ENCODE measurements at places on chromosomes 7 and 10.

DNA sequence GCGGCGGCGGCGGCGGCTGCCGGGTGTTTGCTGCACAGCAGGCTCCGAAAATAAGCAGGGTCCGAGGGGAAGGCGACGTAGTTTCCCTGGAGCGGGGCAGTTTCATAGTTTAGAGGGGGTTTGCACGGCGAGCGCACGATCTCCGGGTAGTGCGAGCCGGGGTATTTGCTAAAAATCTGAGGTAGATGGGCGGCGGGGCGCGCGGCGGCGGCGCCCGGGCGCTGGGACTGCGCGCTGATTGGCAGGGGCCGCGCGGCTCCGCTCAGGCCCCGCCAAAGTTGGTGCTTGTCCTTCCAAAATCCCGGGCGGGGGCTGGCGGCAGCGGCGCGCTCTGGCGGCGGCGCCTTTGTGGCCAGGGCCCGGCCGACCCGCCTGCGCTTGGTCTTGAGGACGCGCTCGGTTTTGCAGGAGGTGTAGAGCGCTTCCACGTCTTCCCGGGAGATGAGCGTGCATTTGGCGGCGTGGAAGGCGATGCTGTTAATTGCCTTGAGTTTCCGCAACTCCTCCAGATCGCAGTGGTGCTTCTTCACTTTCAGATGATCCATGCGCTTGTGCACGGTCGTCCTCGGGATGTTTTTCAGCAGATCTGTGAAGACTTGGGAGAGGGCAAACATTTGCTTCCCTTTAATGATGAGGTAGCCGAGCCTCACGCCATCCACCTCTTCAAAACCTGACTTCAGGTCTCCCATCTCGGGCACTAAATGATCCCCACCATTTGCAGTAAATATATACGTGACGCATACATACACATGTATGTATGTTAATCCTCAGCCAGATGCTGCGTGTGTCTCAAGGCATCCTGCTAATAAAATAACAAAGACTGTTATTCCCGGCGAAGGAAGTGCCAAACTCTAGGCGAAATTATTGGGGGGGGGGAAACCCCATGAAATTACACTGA is 8.1 kb downstream of the SKIDA1 start:
- DNase-seq, result peak; percentile 71

GRCh38 chr10:112721080-112721698 is 228.9 kb upstream of the TCF7L2 start:
- DNase-seq, result peak; percentile 84

DNA sequence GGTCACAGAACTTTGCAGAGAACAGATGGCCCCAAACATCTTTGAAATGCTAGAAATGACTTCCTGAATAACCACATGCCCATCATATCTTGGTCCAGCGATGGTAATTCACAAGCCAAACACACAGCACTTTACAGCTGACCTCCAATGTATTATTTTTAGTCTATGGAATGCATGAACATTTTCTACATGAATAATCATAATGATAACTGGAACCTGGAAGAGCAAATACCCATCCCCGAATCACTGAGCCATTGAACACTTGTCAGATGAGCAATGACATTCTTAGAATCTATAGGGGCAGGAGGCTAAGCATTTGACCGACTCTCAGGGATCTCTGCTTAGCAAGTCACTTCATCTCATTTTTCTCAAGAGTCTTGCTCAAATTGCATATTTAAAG is 167.3 kb downstream of the CREB5 start:
- DNase-seq, result no peak

- DNase-seq, result no peak
Measured at GRCh38 chr7:13155188-13155587, 467.8 kb downstream of the ARL4A start.

DNA sequence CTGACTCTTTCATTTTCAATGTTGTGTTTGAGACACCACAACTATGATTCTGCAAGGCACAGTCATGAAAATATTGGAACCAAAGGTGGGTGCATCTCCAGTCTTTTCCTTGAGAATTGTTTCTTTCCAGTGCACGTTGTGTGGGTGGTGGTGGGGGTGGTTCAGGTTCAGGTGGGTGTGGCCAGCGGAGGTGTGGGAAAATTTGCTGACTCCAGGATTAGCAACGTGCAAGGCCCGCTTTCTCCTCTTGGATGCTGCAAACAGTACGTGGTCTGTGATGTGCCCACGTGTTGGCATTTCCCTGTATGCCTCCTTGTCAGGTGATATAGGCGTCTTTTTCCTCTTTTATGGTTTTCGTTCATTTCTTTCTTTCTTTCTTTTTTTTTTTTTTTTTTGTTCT is 59.1 kb downstream of the CAMK1D start:
- DNase-seq, result no peak

DNA sequence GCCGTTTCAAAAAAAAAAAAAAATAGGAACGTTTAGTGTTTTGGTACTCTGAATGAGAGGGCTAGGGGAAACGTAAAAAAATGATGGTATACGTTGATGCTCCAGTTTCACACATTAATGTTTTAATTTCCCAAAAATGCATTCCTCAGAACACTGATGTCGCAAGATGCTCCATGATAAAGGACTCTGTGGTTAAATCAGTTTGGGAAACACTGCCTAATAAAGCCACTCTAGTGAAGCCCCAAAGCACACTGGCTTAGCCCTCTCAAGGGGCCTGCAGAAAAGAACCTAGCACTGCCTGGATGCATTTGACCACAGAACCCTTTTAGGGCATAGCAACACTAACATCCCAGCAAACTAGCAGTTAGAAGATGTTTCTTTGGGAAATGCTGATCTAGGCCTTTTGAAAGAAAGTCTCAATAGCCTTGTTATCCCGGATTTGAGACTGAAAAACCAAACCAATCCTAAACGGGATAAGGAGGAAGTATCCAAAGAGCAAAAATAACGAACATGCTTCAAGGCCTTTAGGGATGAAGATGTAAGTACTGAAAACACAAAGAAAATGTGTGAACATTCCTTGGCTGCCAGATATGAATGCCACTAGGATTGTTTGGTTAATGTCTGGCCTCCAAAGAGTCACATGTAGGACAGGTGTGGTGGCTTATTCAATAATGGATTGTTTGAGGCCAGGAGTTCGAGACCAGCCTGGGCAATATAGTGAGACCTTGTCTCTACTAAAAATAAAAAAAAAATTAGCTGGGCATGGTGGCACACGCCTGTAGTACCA is 11.0 kb downstream of the DLG5 start:
- no peak for DNase-seq

- DNase-seq, result no peak
Measured at GRCh38 chr10:28942012-28942411, 264.7 kb downstream of the BAMBI start.

GRCh38 chr10:55214608-55215007 is 413.6 kb upstream of the PCDH15 start:
- no peak for DNase-seq

DNA sequence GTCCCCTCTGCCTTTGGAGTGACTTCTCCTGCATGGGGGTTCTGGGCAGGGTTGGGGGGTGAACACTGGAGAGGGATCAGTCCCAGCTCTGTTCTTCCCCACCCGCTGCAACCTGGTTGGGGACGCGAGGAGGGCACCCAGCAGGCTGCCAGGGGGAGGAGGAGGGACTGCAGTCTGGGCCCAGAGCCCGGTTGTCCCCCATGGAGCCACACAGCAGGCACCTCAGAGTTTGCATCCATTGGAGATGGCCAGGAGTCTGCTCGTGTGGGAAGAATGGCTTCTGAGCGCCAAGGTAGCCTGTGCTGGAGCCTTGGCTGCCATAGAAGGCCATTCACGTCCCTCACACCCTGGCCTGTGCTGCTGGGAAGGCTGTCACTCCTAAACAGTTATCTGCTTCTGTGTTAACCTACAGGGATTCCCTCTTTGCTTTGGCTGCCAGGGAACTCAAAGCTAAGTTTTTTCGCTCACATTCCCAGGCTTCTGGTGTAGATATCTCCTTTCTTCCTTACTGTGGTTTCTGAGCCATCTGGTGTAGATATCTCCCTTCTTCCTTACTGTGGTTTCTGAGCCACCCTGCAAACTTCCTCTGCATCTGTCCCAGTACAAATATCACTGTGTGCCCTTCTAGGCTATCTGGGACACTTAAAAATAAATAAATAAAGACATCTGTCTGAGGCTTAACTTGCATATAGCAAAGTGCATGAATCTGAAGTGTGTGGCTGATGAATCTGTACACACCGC is 133.7 kb downstream of the LHPP start:
- DNase-seq, result peak; percentile 76

GRCh38 chr7:14899030-14899429 is 3.5 kb downstream of the DGKB start:
- no peak for DNase-seq

DNA sequence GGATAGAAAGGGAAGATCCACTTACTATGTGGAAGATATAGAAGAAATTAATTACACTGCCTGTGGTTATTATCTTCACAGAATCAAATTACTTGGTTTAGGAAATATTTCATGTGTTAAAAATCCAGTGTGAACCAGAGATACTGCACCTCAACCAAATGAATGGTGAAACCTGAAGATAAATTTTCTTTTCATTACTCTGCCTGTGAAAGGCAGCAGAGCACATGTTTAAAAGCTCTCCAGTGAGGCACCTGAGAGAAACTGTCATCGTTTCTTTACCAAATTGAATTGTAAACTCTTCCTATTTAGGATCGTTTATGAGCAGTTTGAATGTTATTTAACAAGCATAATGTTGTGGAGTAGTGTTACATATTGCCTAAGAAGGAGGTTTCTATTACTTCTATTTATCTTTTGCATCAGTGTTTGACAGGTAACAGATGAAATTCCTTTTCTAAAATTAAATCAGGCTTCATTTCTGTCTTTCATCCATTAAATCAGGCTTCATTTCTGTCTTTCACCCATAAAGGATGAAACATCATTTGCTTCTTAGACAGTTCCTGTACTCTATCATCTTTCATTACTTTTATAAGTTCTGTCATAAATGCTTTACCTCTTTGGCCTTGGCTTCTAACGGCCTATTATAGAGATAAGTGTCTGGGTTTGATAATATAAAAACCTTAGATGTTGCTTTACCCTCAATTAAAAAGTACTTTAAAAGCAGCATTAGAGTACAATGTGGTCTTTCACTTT is 266.6 kb downstream of the NXPH1 start:
- no peak for DNase-seq

DNA sequence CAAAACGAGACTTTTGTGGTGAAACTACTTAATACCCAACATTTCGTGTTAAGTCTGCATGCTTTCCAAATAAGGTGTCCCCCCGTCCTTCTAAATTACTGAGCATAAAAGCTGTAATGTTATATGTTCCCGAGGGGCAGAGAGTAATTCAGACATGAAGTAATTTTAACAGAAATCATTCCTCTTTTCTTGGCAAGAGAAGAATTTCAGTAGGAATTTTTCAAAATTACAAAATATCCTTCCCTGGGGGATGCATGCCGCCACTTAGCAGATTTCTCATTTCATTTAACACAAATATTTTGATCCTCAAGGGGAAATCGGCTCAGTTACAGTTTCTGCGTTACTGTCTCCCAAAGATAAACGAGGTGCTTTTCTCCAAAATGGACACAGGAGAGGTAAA is 213.2 kb upstream of the RHOBTB1 start:
- no peak for DNase-seq

- DNase-seq, result peak; percentile 87
Measured at GRCh38 chr10:26269754-26270153, 53.2 kb downstream of the GAD2 start.

GRCh38 chr7:147516391-147516790 is 1074.2 kb upstream of the C7orf33 start:
- DNase-seq, result no peak

- DNase-seq, result no peak
Measured at GRCh38 chr10:9243941-9244411, 1189.5 kb downstream of the GATA3 start.

Data from Kasumi-1 (cell line).